AG20443 (cell line): ENCODE measurements at places on chromosomes 12 and 14.

DNA sequence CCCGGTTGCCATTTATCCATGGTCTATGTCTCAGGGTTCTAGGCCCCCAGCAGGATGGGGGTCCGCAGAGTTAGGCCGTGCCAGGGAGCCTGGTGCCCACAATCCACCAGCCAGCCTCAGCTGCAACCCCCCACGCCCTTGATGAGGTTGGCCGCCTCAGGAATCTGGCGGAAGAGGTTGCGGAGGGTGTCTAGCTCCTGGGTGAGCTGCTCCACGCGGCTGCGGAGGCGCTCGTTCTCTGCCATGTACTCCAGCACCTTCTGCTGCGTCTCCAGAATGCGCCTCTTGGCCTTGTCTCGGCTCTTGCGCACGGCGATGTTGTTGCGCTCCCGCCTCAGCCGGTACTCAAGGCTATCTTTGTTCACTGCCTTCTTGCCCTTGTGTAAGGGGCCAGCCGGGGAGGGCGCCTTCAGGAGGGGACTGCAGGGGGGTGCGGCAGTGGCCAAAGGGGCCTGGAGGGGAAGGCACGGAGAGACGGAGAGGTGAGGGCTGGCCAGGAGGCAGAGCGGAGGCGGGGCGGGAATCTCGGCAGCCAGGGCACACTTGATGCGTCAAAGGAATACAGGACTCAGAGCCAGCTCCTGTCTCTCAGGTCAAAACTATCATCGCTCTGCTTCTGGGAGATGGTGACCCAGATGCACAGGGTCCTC lies 1.6 kb downstream of the CEBPE start:
- no peak for DNase-seq

DNA sequence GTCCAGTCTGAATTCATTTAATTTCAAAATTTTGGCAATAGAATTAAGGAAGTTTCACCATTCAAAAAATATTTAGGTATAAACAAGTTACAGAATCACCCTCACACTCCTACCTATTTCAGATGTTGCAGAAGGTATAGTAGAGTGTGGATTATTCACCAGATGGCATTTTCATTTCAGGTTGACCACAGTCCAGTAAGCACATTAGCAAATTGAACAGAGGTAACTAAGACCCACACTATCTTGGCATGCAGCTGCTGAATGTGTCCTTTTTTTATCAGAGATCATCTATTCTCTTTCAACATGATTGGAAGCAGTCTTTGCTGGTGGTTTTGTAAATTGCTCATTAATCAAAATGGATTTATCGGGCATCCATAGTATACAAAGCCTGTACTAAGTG lies 151.8 kb upstream of the GARIN6 start:
- DNase-seq: no peak

GRCh38 chr12:51706206-51706605 lies 115.2 kb downstream of the SCN8A start:
- no peak for DNase-seq

- no peak for DNase-seq
Observed at GRCh38 chr14:106378191-106378590, 851.8 kb downstream of the TMEM121 start.

GRCh38 chr12:108368089-108368488 lies 29.0 kb upstream of the CMKLR1 start:
- no peak for DNase-seq

- DNase-seq: no peak
Observed at GRCh38 chr12:80958162-80958561, 20.4 kb upstream of the LIN7A start.

GRCh38 chr12:3534511-3534910 lies 43.5 kb downstream of the PRMT8 start:
- no peak for DNase-seq

DNA sequence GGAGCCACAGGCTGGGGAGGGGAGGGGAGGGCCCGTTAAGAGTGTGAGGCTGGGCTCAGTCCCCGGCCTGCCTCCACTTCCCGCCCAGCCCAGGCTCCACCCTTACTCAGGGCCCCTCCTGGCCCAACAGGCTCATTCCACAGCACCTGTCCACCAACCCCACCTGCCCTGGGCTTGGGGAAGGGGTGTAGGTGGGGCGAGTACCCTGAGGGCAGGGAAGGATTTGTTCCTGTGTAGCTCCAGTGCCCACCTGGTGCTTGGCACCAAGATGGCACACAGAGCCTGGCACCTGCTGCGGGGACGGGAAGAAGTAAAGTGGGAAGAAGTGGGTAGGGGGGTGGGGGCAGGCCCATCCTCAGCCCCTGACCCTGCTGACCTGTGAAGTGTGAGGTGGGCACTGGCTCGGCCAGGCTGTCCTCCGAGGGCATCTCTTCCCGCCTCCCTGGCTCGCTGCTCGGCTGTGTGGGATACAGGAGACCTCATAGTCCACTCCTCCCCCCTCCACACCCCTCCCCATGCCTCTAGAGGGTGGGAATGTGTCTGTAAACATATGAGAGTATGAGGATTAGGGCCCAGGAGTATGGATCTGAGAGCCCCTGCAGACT lies 35.1 kb downstream of the NCKAP5L start:
- no peak for DNase-seq
